Activated naive CD4-positive, alpha-beta T cell treated with Interleukin-2 at 50 U/mL for 16 hours (primary cell): ENCODE measurements at places on chromosomes 2 and 18.

DNA sequence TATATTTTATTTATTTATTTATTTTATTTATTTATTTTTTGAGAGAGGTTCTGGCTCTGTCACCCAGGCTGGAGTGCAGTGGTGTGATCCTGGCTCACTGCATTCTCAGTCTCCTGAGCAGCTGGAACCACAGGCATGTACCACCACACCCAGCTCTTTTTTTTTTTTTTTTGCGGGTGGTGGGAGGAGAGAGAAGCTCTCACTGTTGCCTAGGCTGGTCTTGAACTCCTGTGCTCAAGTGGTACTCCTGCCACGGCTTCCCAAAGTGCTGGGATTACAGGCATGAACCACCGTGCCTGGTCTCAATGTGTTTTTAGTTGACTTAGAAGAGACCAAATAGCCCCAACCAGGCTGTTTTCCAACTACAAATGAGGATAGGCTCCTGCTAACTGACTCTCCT, 80.7 kb downstream of the PDCL3 start:
- DNase-seq, result no peak

- DNase-seq, result no peak
Observed at GRCh38 chr2:88027697-88028389, 11.5 kb upstream of the RNU2-63P start.

GRCh38 chr18:7084080-7085065, 33.2 kb downstream of the LAMA1 start:
- no peak for DNase-seq

GRCh38 chr2:231929961-231930592, 3.9 kb upstream of the NPPC start:
- DNase-seq, result no peak

GRCh38 chr2:150030436-150031190, 443.0 kb upstream of the MMADHC start:
- no peak for DNase-seq

- DNase-seq, result no peak
Observed at GRCh38 chr2:121326628-121327027, 41.6 kb upstream of the TFCP2L1 start.

DNA sequence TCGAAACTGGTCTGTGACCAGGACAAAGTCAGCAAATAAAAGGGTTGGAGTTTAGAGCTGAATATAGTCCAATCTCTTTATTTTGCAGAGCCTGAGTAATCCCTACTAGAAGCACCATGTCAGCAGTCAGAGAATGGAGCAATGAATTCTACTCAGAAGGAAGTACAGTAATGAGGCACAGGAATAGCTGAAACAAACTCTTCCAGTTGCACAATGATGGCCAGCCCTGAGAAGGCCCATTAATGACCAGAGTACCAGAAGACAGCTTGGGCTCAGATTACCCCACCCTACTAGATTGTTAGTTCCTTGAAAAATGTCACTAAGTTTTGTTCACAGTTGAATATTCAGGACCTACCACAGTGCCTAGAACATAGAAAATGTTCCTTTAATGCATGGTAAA, 40.3 kb upstream of the SCG2 start:
- DNase-seq, result no peak

DNA sequence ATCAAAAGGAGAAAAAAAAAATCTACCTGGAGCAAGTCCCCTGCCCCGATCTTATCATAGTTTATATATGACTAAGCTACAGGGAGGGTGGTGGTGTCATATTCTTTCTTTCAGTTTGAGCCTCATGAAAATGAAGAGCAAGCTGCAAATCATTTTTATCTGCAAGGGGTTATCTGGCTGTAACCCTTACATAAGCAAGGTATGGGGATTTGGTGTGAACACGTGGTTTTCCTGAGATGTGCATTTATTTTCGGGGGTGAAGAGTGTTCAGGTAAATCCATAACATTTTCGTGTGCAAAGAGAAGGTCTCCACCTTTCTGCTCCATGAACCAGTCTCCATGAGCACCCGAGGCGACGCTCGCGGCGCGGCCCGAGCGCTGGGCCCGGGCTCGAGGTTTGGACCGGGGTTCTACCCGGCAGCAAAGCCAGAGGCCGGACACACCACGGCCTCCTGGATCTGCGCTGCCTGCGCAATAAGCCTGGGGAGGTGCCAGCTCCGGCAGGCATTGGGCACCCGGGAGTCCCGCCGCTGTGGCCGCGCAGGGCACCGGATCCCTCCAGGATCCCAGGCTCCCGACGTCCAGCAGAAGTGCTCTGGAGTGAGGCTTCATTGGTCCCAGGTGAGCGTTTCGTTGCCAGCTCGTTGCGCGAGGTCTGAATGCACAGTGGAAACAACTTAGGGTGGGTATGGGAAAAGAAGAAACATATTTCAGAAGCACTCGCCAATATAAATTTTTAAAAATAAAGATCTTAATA, 36.1 kb upstream of the GPD2 start:
- peak; percentile 3 for DNase-seq

GRCh38 chr2:143452817-143453451, 323.7 kb downstream of the ARHGAP15 start:
- DNase-seq, result peak; percentile 35

GRCh38 chr2:225668606-225669266, 269.2 kb downstream of the NYAP2 start:
- no peak for DNase-seq

- DNase-seq, result no peak
Observed at GRCh38 chr18:62399276-62399675, 74.2 kb downstream of the TNFRSF11A start.

DNA sequence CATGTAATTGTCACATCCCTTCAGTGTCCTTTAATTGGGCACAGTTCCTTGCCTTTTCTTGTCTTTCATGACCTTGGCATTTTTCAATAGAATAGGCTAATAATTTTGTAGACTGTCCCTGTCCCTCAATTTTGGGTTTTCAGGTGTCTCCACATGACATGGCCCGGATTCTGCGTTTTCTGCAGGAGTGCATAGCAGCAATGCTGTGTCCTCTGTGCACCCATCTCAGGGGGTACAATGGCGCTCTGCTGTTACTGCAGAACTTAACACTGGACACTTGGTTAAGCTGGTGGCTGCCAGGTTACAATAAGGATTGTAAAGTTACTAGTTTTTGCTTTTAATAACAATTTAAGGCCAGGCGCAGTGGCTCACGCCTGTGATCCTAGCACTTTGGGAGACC, 51.3 kb downstream of the INPP5D start:
- DNase-seq, result no peak

DNA sequence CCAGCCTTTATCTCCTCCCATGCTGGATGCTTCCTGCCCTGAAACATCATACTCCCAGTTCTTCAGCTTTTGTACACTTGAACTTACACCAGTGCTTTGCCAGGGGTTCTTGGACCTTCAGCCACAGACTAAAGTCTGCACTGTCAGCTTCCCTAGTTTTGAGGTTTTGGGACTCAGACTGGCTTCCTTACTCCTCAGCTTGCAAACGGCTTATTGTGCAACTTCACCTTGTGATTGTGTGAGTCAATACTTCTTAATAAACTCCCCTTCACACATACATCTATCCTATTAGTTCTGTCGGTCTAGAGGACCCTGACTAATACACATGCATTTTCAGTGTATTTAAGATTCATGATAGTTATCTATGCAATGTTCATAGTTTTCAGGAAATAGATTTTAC, 35.8 kb upstream of the ZNF804A start:
- DNase-seq, result no peak

DNA sequence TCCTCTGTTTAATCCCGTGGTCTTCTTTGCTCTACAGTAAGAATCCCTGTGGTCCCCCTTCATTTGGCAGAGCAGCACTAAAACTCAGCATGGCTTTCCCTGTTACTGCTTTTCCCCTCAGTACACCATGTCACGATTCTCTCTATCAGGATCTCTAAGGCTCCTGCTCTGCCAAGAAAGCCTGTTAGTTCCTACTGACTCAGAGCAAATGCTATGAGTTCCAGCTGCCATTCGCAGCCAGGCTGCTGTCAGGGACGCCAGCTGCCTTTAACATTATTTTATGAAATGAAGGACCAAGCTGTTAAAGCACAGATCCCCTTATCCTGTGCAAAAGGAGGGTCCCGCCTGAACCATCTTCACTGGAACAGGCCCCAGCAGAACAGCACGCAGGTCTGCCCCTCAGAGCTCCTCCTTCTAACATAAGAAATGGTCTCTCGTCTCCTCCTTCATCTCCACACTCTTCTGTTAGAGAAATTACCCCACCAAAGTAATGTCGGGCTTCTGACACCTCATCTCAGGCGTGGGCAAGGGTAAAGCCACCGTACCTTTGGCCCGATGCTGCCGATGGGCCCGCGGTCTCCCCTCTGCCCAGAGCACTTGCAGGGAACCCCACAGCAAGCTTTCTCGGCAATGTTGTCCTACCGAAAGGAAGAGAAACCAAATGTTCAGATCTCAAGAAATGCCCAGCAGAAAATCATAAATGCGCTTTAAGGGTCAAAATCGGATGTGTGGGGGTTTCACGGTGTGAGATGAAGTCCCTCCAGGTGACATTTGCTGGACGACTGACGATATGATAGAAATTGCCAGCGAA, 52.6 kb downstream of the COL6A3 start:
- DNase-seq, result no peak

DNA sequence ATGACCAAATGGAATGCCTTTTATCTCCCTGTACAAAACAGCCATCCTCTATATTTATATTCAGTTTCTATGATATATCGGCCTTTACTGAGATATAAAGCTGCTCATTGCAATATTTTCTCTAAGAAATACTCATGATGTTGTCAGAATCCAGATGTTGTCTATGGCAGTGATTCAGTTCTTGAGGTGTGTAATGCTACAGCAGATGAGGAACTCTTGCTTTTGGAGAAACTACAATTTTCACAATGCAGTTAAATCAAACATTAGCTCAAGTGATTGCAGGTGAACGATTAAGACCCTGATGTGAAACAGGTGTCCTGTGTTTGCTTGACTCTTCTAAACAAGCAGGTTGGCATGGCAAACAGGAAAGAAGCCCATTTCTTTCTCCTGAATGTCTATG, 256.2 kb upstream of the CDH20 start:
- DNase-seq, result no peak

GRCh38 chr2:134395779-134396178, 141.9 kb downstream of the MGAT5 start:
- DNase-seq, result no peak

GRCh38 chr2:73103018-73103542, 9.7 kb downstream of the RAB11FIP5 start:
- DNase-seq, result no peak

DNA sequence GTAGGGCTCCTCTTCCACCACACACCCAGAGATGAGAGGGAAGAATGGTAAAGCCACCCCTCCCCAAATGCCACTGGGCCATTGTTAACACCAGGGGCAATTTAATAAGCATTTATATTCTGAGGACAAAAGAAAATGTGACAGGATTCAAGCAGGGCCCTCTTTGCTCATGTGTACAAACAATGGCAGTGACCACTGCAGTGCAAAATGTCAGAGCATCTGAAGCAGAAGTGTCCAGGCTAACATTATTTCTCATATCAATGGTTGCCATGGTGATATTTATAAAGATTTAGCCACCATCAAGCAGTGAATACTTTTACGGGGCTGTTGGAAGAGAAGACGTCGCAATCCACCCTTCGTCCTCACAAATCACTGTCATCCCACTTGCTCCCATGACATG, 10.8 kb upstream of the EPB41L3 start:
- DNase-seq, result no peak

DNA sequence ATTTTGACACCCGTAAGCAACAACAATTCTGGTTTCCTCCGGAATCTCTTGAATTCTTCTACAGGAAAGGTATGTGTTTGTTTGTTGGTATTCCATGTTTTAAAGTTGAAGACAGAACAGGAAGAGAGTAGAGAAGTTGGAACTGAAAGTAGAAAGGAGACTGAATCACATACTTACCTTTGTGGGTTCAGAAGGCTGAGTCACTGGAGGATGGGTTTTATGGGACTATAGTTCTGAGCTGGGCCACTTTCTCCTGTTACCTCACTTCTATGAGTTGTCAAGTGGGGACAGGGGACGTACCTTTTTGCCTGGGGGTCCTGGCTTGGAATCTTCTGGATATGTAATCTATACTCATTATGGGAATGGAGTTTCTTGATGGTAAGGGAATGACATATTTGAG, 40.9 kb downstream of the KDM3A start:
- DNase-seq, result peak; percentile 8

- DNase-seq, result peak; percentile 65
Observed at GRCh38 chr2:157261199-157261782, 3.8 kb downstream of the GALNT5 start.

GRCh38 chr2:64225491-64225890, 81.3 kb upstream of the PELI1 start:
- peak; percentile 17 for DNase-seq

GRCh38 chr2:16114070-16114469, 173.7 kb downstream of the MYCN start:
- DNase-seq, result no peak

DNA sequence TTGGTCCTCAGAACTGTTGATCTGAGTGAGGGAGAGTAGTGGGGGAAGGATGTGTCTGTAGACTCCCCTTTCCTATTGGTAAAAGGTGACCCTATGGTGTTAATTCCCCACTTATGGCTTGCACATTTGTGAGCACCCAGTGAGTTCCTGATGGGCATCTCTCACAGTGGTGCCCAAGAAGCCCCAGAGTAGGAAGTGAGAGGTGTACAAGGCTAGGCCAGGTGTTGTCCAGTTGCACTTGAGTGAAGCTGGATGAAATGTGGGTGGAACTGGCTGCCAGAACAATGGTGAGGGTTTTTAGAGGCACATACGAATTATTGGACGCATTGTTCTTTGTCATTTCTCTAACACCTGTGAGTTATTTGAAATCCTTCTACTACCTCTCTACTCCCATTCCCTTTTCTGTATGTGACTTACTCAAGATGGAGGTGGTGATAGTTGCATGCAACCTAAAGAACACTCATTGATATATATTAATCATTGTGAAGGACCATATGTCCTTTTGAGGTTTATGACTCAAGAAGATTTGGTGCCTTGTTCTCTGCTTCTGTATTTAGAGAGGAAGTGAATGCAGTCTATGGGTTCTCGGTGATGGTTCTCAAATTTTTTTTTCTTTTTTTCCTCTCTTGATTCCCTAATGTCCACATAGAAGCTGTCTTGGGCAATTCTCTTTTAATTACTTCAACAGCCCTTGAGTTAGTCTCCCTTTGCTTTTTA, 162.7 kb downstream of the FSHR start:
- no peak for DNase-seq

- no peak for DNase-seq
Observed at GRCh38 chr2:234533626-234534025, 36.7 kb upstream of the ARL4C start.

DNA sequence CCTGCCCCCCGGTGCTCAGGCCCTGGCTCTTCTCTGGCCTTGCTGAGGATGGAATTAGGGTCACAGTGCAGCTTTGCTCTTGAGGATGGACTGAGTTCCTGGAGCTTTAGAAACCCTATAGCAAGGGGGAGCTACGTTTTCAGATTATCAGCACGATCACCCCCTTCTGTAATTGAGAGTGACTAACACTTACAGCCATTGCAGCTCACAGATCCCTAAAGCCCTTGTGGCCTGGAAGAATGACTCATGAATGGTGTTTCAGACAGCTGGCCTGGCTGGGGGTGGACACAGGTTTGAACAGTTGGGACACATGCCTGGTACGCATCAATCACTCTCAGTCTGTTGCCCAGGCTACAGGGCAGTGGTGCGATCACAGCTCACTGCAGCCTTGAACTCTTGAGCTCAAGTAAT, 79.7 kb upstream of the IGFBP5 start:
- no peak for DNase-seq
